ENCODE measurements at places on chromosomes 5 and 9. TPM values are rescaled to one million over a fixed set of nuclear protein-coding genes. Genes with fewer than 3 reads are reported as not detected.

GRCh38 chr5:148229840-148230239 lies 8.5 kb upstream of the MARCOL start:
- DNase-seq = no peak

DNA sequence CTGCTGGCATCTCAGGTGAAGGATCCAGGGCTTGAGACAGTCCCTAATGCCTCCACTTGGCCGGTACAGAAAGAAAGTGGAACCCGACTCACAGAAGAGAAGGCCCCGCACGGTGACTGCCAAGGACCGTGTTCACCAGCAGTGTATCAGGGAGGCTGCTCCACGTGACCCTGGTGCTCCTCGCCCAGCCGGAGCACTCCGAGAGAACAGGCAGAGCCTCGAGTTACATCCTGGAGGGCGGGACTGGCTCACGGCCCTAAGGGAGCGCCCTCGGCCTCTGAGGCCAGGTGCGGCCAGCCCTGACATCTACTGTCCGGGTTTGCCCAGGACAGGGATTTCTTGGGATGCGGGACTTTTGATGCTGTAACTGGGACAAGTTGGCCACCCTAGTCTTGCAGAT lies 104.0 kb upstream of the SARDH start:
- DNase-seq = no peak

FCN2 gene
- total RNA-seq = not detected

- DNase-seq = no peak
Measured at GRCh38 chr5:53929570-53929969, 369.1 kb downstream of the NDUFS4 start.

DNA sequence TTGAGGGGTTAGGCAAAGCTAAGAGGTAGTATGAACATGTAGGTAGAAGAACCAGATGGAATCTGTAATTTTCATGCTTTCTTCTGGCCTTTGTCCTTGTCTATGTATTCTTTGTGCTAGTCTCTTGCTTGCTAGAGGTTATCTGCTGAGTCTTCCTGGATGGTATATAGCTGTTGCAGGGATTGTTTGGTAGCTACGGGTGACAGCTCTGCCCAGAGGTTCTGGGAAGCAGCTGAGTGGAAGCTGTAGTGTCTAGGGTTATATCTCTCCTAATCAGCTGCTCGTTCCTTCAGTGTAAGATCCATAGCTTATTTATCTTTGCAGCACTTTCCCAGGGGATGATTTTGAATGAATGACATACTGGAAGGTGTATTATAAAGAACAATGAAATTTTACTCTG lies 100.3 kb downstream of the ATG10 start:
- DNase-seq = no peak
